Stimulated activated CD8-positive, alpha-beta memory T cell treated with anti-CD3 and anti-CD28 coated beads, Interleukin-4, amount 100 ng/mL, for 1 hour (primary cell): ENCODE measurements at places on chromosomes 5 and 9.

- no peak for DNase-seq
Observed at GRCh38 chr9:125172031-125172755, 17.4 kb downstream of the PPP6C start.

DNA sequence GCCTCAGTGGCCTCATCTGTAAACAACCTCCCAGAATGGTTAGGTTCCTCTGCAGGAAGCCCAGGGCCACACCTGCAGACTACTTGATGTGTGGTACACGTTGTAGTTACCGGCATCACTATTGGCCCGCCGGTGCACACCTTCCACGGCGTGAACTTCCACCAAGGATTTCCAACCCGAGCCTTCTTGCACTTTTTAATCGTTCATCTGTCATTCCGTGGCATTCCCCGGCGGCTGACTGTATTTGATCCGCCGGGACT, 5.3 kb upstream of the TRIM41 start:
- no peak for DNase-seq

DNA sequence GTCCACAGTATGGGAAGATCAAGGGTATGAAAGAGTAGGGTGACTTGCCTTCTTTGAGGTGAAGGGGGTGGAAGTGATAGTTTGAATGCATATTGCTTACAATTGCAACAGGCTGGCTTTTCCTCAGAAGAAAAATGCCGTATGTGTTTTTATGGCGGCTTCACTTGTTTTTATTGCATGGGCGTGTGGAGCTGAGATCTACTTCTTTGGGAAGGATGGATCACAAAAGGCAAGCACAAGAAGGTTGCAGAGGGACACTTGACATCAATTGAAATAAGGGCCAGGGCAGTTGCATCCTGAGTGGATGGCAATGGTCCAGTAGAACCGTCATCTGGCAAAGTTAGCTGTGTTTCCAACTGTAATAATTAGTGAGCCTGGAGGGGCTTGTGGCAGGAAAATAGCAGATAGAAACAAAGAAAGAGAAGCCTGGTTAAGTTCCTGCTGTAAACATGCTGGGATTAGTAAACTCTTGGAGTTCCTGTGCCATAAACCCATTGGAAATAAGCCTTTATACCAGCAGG, 138.4 kb downstream of the NTRK2 start:
- DNase-seq = no peak

- DNase-seq = no peak
Observed at GRCh38 chr9:33161011-33161588, 6.0 kb downstream of the B4GALT1 start.

GRCh38 chr9:22288661-22289060, 158.0 kb upstream of the DMRTA1 start:
- no peak for DNase-seq

GRCh38 chr5:61808091-61808490, 476.0 kb downstream of the ZSWIM6 start:
- no peak for DNase-seq

DNA sequence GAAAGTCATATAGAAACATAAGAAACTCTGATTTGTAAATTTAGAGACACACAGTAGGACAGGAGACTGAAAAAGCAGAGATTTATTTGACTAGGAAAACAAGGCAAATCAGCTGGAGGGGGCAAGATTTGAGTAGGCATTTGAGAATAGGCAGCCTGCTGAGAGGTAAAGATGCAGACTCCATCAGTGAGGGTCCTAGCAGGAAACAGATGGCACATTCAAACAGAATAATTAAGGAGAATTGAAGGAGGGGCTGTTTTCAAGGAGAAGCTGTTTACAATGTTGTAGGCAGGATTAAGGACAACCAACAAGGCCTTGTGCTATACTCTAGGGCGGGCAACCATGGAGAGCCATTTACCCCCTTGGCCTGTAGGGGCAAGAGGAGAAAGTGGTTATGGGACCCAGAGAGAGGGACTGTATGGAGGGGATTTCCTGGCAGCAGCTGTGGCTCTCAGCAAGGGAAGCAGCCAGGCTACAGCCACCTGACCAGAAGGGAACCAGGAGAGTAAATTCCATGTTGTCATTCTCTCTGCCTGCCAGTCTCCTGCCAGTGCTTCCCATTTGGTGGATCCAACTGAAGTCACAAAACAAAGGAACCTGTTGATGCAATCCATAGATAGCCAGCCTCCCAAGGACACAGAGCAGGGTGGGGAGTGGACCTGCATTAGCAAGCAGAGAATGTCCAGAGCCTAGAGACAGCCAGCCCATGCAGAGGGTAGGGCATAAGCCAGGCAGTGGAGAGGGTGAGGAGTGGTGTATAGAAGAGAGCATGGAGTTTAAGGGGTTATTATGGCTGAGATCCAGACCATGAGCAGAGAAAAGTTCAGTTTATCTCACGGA, 38.2 kb downstream of the PAPPA start:
- DNase-seq = no peak

- no peak for DNase-seq
Observed at GRCh38 chr5:141121563-141121962, at the start of gene PCDHB4. Gene PCDHB4, plus strand, starts transcription at chr5:141121818. Its CDS starts 181 bp downstream, at chr5:141121999.

DNA sequence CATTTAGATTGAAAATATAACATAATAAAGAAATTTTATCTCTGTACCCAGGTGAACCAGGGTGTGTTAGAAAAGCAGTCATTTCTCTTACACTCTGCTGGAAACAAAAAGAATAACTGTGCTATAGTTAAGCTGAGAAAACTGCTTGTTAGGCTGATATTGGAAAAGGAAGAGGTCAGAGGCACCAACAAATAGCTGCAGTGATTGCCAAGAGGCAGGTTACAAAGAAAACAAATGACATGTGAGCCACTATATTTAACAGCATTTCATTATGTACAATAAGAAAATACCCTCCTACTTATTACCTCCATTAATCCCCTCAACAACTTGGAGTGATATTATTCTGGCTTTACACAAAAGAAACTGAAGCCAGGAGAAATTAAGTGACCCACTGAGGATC, 607.9 kb upstream of the TLE4 start:
- no peak for DNase-seq

GRCh38 chr9:31615966-31616365, 768.5 kb upstream of the ACO1 start:
- DNase-seq = no peak
